H1 (cell line): ENCODE measurements at places on chromosomes 1 and 21. TPM values are rescaled to one million over a fixed set of nuclear protein-coding genes. Genes with fewer than 3 reads are reported as not detected.

Gene HSF2BP
- 0.71 and 0.93 TPM in 2 replicates for total RNA-seq

DNA sequence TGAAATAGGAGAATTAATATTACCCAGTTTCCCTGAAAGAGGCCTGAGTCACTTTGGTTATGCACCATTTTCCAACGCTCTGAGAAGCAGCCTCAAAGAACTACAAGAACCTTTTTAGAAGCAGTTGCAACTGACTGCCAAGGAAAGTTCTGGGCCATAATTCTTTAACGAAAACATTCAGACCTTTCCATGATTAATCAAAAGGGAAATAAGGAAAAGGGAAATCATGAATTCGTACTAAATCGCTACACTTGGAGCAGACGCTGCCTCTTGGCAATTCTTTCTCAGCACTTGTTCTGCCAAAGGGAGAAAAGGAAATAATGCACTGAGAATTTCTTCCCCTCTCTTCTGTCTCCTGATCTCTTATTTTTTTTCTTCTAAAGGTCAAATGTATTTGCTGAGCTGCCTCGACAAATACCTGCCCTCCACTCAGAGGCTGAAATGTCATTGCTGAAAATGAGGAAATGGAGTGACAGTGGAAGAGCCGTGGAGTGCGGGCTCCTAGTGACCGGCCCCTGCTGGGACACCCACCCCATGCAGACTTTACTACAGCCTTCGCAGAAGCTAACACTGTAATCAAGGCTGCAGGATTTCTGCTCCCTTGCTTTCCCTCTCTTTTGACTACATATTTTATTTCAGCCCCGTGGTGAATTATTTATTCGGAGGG is 67.9 kb upstream of the GALNT2 start:
- DNase-seq, result no peak

- DNase-seq, result peak; percentile 27
Observed at GRCh38 chr1:10900691-10901090, 104.2 kb upstream of the CASZ1 start.

Gene KIF26B
- total RNA-seq, result 0.19 and 0.28 TPM in 2 replicates

DNA sequence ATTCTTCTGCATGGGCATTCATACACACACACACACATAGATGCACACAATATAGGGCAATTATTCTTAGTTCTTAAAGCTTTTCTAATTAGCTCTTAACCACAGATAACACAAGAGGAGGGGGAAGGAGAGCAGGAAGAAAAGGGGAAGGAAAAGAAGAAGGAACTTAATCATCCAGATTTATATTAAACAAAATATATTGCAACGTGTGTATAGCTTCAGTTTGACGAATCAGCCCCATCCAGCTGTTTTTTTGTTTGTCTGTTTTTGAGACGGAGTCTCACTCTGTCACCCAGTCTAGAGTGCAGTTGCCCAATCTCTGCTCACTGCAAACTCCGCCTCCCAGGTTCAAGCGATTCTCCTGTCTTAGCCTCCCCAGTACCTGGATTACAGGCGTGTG is 21.7 kb upstream of the ANKRD13C start:
- no peak for DNase-seq

Gene KRTAP13-2
- total RNA-seq, result not detected in 2 replicates

Gene TACSTD2
- total RNA-seq, result 0.76 and 0.88 TPM in 2 replicates

GRCh38 chr1:207822602-207823451 is 71.0 kb downstream of the CD46 start:
- DNase-seq, result no peak

DNA sequence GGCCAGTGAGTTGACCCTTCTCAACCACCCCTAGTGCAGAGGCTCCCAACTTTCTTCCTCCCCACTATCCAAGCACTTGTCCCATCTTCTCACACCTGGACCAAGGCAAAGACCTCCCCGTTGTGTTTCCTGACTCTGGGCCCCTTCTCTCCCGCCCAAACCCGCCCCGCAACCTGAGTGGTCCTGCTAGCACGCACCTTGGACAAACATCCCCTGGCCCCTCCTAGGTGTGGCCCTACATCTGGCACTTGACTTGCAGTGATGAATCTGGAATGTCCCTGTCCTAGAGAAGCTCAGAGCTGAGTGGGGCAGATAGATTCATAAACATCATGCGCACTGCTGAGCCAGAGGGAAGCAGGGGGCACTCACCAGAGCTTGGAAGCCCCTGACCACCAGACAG is 2.3 kb downstream of the SLC5A9 start:
- DNase-seq, result no peak

DNA sequence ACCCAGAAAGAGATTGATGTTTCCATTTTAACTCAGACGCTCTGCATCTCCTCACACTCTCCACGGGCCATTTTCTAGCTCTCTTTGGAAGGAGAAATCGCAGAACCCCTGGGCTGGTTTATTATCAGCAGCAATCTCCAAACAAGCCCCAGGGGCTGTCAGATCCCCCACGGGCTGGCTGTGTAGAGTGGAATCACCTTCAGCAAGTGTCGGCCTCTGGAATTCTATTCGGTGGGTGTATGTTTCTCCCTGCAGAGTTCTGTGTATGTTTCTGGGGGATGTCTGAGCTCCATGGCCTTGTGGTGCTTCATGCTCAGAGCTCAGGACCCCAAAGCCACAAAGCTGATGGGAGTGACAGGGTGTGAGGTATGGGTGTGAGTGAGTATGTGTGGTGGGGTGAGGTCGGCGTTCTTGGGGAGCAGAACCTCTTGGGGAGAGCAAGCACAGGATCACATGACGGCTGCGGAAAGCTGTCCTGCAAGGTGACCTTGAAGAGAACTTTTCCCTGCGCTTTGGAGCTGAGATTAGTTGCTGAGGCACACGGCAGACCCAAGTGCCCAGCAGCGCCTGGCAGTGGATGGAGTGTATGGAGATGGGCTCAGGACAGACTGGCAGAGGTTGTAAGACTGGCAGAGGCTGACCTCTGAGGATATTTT is 489 bp downstream of the ACOT11 start:
- DNase-seq, result no peak

Gene NMNAT1
- total RNA-seq, result 2.0 and 2.5 TPM in 2 replicates

GRCh38 chr1:29120367-29120766 is 3.3 kb downstream of the TMEM200B start:
- no peak for DNase-seq

- no peak for DNase-seq
Observed at GRCh38 chr1:169184812-169185211, 78.3 kb downstream of the ATP1B1 start.

Gene CAMTA1
- total RNA-seq, result 119 and 131 TPM in 2 replicates

DNA sequence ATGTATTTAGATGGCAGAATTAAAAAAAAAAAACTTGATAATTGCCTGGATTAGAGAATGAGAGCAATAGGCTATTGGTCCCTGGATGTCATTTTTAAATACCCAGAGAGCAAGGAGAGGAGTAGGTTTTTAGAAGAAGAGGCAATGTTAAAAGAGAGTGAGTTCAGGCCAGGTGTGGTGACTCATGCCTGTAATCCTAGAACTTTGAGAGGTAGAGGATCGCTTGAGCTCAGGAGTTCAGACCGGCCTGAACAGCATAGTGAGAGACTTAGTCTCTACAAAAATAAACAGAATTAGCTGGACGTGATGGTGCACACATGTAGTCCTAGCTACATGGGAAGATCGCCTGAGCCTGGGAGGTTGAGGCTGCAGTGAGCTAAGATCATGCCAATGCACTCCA is 15.9 kb upstream of the MUTYH start:
- no peak for DNase-seq

GRCh38 chr1:4062992-4063391 is 162.9 kb upstream of the C1orf174 start:
- DNase-seq, result no peak
